ENCODE measurements at places on chromosomes 6 and 20. TPM values are rescaled to one million over a fixed set of nuclear protein-coding genes. Genes with fewer than 3 reads are reported as not detected.

Gene LCA5
- total RNA-seq: 5.4 TPM

Gene STMND1
- 0.32 TPM for total RNA-seq

Gene UBD
- total RNA-seq: not detected

Gene PPP1R14C
- total RNA-seq: 0.16 TPM

Gene MAS1
- total RNA-seq: not detected

Gene NEURL2
- 4.1 TPM for total RNA-seq

Gene OVOL2
- not detected for total RNA-seq

Gene HSPA1L
- 0.97 TPM for total RNA-seq

Gene PAX1
- 0.49 TPM for total RNA-seq

Gene EIF6
- total RNA-seq: 97.8 TPM

Gene GJA10
- not detected for total RNA-seq

Measured in hair follicle dermal papilla cell (primary cell).